ENCODE measurements at places on chromosomes 7 and 10.

GRCh38 chr10:130022086-130022485, 58.0 kb upstream of the EBF3 start:
- no peak for DNase-seq

- no peak for DNase-seq
Measured at GRCh38 chr7:30433082-30433481, 45.5 kb downstream of the NOD1 start.

DNA sequence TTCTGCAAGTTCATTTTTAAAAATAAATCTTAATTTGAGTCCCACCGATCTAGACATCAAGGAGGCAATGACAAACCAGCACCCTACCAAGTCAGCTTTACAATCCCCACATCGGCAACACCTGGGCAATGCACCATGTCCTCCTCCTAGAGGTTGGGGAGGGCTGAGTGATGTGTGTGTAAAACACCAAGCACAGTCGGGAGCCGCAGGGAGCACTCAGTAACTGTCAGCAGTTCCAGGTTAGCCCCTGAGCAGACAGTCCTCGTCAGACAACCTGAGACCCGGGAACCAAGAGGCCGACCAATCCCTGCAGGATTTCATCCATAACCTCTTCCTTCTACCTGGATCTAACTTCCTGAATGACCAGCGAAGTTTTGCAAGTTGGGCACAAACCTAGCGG, 15.9 kb upstream of the C10orf120 start:
- DNase-seq = no peak

- peak; percentile 36 for DNase-seq
Measured at GRCh38 chr7:65980478-65981250, 1.3 kb downstream of the GUSB start.

DNA sequence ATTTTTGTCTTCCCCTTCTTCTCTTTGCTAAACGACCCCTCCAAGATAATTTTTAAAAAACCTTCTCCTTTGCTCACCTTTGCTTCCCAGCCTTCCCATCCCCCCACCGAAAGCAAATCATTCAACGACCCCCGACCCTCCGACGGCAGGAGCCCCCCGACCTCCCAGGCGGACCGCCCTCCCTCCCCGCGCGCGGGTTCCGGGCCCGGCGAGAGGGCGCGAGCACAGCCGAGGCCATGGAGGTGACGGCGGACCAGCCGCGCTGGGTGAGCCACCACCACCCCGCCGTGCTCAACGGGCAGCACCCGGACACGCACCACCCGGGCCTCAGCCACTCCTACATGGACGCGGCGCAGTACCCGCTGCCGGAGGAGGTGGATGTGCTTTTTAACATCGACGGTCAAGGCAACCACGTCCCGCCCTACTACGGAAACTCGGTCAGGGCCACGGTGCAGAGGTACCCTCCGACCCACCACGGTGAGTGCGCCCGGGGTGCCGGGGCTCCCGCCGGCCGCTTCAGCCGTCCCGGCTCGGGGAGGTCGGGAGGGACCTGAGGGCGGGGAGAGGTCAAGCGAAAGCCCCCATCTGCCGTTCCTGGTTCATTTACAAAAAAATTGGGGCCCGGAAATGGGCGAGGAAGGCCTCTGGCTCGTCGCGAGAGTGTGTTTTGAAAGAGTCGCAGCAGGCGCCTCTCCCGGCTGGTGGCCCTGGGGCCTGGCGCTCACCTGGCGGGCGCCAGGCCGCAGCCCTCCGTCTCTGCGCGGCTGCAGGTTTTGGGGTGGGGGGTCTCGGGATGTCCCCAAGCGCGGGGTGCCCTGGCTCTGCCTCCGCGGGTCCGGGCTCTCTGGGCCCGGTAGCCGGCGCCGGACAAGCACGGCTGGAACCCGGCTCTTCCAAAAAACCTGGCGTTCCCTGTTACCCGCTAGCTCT, 1.2 kb downstream of the GATA3 start:
- no peak for DNase-seq

GRCh38 chr10:15843695-15844094, 16.6 kb downstream of the MINDY3 start:
- no peak for DNase-seq

GRCh38 chr10:129760003-129760315, 204.1 kb downstream of the EBF3 start:
- DNase-seq = no peak

- DNase-seq = no peak
Measured at GRCh38 chr7:11538751-11539299, 293.2 kb downstream of the THSD7A start.

- DNase-seq = no peak
Measured at GRCh38 chr7:140333223-140333622, 65.1 kb downstream of the SLC37A3 start.

DNA sequence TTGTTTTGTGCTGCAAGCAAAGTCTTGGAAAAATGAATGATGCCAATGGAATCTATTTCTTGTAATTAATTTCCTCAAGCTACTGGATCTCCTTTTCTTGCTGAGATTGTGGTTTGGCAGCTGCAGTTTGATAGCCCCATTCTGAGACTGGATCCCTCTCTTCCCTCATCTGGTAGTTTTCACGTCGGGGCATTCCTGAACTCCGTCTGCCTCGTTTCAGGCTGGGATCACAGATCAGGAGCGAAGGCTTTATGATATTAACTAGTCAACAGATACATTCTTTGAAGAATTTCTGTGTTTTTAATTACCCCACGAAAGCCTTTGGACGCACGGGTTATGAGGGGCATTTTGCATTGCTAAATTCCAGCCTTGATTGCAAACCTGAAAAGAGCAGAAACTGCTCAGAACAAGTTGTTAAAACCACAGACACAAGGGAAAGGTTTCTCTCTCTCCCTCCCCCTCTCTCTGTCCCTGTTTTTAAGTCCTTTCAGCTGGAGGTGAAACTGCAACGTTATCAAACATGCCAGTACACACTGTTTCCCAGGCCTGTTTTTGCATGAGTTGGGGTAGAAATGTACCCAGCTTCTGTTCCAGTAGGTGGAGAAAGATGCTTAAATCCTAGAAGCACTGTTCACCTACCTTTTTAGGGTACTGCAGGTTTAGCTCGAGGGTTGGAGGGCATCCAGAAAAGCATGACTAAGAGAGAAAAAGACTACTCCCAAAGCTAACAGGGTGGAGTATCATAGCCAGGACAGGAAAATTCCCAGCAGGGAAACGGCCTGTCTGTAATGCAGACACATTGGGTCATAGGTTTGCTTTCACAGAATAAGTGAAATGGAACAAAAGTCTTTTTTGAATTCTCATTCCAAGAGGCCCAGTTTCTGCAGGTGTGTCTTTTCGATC, 124.3 kb downstream of the CUX1 start:
- no peak for DNase-seq

- no peak for DNase-seq
Measured at GRCh38 chr7:43856996-43857395, 12.3 kb downstream of the MRPS24 start.

- DNase-seq = peak; percentile 17
Measured at GRCh38 chr10:6542999-6543430, 37.1 kb downstream of the PRKCQ start.

GRCh38 chr7:87506246-87507180, 31.0 kb upstream of the ABCB4 start:
- no peak for DNase-seq

DNA sequence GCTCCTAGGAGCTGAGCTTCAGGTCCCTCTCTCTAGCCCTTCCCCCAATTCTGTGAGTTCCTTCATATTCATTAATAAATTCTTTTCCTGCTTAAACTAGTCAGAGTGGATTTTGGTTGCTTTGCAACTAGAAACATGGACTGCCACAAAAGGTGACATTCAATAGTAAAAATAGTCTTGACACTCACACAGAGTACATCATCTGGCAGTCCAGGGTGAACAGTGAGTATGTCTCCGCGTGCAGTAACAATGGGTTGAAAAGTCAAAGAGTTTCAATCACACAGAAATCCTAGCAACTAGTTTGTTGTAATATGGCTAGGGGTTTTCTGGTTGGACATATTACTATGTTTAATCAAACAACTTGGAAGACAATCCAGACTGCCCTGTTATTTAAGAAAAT, 168.8 kb upstream of the TBX20 start:
- DNase-seq = no peak

- peak; percentile 23 for DNase-seq
Measured at GRCh38 chr10:113960617-113961181, 83.0 kb upstream of the ADRB1 start.

DNA sequence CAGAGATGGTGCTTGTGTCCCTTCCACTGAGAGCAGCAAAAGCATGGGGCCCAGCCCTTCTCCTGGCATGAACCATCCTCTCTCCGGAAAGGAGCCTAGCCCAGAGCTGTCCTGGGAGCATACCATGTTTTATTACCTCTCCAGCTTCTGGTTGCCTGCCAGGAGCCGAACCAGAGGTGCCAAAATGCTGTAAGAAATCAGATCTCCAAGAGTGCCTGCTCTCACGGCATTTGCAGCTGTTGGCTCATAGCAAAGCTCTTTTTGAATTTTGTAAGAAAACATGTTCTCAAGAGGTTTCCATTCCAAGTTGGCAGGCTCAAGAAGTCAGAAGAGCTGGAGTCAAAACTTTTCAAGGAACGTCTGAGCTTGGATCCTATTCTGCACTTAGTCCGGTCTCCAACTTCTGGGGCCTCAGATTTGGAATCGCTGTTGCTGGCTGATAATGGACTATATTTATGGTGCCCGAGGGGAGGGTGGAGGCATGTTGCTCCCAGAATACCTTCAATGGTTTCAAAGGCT, 211.7 kb upstream of the MKI67 start:
- DNase-seq = no peak

DNA sequence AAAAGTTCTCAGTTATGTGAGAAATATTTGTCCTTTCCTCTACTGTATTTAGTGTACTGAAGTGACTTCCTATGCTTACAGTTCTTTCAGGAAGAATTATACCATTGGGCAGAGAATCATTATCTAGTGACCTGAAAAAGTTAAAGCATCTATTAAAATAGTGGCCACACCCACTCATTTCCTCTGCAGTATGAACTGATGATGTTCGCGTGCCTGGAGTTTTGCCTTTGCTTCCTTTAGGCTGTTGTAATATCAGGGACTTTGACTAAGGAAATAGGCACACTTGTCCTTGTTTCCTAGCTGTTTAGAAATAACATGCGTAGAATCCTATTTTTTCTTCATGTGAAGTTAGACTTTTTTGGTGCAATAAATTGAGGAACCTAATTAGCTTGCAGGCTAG, 100.7 kb downstream of the ZMYND11 start:
- DNase-seq = no peak

DNA sequence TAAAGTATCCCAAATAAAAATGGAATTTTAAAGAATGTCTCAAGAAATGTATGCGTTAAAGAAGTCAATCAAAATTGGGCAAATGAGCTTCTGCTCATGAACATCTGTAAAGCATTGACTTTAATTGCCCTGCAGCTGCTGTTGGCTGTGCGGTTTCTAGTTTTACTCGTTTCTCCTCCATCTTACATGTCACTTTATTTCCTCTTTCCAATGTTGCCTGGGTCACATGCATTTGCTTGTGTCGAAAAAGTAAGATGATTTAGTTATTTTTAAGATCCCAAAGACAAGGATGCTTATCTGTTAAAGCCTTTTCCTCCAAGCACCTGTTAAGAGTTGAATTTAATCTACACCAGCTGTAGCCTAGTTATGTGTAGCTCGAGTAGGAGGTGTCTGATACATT, 310.4 kb downstream of the EXOC4 start:
- DNase-seq = no peak

GRCh38 chr7:48109848-48110663, 21.0 kb downstream of the UPP1 start:
- peak; percentile 78 for DNase-seq

GRCh38 chr10:44383749-44384600, 922 bp downstream of the CXCL12 start:
- DNase-seq = no peak

GRCh38 chr10:48502791-48503190, 102.1 kb downstream of the ARHGAP22 start:
- no peak for DNase-seq

GRCh38 chr10:2246747-2247146, 509.4 kb upstream of the ADARB2 start:
- DNase-seq = no peak

- no peak for DNase-seq
Measured at GRCh38 chr10:110735620-110736027, 91.5 kb downstream of the RBM20 start.

GRCh38 chr7:26156451-26157420, 4.7 kb downstream of the NFE2L3 start:
- peak; percentile 61 for DNase-seq

DNA sequence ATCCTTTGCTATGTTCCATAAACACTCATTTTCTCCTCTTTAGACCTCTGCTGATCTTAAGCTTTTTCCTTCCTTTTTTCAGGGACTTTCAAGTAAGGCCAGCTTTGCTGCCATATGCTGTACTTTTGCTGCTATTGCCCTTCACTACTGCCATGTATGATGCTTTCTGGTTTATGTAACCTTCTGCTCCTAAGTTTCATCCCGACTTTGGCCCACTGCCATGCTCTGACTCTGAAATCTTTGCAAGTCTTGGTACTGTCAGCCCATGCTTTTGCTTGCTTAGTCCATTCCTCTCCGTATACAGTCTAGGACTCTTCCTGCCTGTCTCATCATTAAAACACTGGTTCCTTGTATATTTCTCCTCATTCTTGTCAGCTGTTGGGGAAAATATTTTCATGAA, 152.4 kb downstream of the RNF133 start:
- no peak for DNase-seq

DNA sequence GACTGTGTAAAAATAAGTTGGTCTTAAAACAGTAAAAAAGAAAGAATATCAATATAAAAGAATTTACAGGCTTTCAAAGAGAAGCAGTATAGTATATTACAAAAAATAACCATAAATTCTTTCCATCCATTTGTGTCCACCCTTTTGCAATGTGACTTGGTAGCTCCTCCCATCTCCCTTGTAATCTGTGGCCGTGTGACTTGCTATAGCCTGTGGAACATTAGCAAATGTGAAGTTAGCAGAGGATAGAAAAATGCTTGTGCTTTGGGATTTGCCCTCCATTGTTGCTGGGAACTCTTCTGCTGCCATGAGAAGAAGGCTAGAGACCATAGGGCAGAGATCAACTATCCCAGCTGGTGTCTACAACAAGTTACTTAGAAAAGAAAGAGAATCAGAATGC, 30.2 kb downstream of the KLHL7 start:
- no peak for DNase-seq

- no peak for DNase-seq
Measured at GRCh38 chr7:13904689-13905088, 84.8 kb downstream of the ETV1 start.

DNA sequence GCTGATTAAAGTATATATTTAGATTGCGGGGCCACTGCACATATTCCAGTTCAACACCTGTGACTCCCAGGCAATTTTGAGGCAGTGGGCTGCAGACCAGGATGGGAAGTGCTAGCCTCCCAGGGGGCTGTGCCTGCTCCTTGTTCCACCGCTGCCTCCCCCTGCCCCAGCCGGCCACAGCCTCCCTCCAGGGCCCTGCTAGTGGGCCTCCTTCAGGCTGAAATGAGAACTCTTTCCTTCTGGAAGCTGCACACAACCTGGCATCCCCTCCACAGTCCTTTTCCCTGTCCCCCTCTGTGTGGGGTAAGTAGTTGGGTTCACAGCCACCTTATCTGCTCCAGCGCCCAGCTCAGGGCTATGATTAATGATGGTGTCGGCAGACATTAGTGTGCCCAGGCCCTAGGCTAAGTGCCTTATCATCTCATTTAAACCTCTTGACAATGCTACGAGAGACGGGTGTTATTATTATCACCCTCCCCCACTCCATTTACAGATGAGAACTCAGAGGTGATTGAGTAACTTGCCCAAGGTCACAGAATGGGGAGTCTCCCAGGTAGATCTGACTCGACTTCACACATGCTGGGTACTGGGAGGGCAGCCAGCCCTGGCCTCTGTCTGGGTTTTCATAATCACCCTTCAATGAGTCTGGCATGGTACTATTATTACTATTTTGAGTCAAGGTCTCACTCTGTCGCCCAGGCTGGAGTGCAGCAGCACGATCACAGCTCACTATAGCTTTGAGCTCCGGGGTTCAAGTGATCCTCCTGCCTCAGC, 10.8 kb upstream of the SFRP5 start:
- DNase-seq = no peak
